ENCODE measurements at places on chromosomes 11 and 22.

GRCh38 chr11:4975436-4975835 lies 19.2 kb upstream of the OR51L1 start:
- no peak for DNase-seq

DNA sequence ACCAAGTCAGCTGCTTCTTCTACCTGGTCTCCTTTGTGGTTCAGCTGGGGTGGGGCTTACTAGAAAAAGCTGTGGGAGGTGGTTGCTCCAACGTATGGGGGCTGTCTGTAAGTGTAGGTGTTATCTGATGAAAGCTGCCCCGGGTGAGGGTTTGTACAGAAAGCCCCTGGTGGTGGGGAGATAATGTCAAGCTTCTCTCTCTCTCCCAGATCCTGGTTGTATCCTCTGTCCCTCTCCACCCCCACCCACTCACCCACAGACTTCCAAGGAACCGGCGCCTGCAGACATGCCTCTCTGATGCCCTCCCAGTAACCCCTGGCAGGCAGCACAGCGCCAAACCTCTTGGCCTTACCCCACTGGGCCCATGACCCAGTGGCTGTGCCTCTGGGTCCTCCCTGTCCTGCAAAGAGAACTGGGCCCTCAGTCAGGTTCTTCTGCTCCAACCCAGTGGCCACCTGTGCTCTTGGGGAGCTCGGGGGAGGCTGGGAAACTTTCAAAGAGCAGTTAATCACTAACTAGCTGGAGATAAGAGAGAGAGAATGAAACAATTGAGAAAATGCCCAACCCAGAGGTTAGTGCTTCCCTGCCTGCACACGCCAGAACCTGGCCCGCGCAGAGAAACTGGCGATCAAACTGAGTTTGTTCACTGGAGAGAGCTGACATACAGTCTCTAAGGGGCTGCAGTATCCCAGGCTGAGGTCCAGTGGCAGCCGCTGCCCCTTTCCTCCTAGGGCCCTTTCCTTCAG lies 20.4 kb upstream of the EHF start:
- no peak for DNase-seq

- peak; percentile 33 for DNase-seq
Measured at GRCh38 chr11:2376751-2377451, at the start of gene CD81. Gene CD81, plus strand, starts transcription at chr11:2377310. Its CDS starts 240 bp downstream, at chr11:2377550.

DNA sequence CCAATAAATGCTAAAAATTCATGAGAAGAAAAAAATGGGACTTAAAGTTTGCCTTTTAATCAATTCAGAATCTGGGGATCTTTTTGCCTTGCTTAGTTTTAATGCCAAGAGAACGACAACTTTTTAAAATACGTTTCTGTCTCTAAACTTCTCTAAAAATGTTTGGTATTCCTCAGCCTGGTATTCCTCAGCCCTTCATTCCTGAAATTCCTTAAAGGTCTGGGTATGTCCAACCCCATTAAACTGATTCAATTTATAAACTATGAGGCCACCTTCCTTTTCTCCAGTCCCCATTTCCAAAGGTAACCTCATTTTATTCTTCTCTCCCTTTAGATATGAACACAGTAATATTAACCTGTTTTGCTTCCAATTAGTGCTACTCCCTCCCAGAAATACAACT lies 16.6 kb downstream of the POLA2 start:
- DNase-seq: no peak

GRCh38 chr11:2693271-2694261 lies 6.2 kb downstream of the KCNQ1OT1 start:
- DNase-seq: no peak

GRCh38 chr22:47162865-47163264 lies 400.4 kb downstream of the TBC1D22A start:
- DNase-seq: no peak

GRCh38 chr11:106021181-106021966 lies 666 bp downstream of the MSANTD4 start:
- DNase-seq: no peak

- DNase-seq: no peak
Measured at GRCh38 chr22:38018938-38019827, 34.8 kb upstream of the SOX10 start.

DNA sequence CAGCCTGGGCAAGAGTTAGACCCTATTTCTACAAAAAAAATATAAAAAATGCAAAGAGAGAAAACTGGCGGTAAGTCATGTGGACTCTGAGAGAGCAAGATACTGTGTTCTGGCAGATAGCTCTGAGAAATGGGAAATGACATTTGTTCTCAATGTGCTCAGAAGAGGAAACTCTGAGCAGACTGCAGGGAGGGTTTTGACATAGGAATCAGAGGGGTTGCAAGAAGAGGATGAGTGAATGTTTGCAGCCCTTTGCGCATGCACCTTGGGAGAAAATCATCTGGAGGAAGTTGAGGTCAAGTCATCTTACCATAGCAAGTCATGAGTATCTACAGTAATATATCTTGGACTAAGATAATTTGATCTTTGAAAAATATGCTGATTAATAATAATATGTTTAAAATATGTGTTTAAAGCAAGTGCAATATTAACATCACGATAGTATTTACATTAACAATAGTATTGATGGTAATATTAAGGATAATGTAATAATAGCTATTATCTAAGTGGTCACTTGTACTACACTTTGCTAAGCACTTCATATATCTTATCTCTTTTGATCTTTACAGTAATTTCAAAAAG lies 2.6 kb downstream of the ACER3 start:
- DNase-seq: no peak

- DNase-seq: no peak
Measured at GRCh38 chr11:2671748-2672147, 28.0 kb downstream of the KCNQ1OT1 start.

- DNase-seq: no peak
Measured at GRCh38 chr22:50179937-50180726, 5.6 kb upstream of the TRABD start.

GRCh38 chr11:106697058-106697457 lies 321.2 kb downstream of the GUCY1A2 start:
- no peak for DNase-seq

- DNase-seq: no peak
Measured at GRCh38 chr11:35632301-35632700, 14.0 kb downstream of the FJX1 start.

GRCh38 chr11:96486890-96487611 lies 97.2 kb downstream of the JRKL start:
- no peak for DNase-seq

DNA sequence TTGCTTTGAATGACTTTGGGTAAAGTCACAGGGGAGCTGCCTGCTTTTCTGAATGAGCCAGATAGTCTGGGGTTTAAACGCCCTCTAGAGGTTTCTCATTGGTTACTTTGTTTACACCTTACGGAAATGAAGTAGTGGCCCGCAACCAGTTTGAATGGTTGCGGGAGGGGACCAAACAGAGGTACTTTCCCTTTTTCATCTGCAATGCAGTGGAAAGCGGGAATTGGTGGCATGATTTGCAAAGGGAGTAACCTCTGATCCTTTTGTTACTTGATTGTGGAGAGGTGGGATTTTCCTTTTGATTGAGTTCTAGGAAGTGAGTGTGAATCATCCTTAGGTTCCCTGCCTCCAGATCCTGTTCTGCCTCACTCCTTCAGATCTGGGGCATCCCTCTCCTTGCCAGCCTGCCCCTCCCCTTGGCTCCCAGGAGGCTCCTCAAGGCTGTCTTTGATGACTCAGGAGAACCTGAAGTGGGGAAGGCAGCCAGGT lies 15.9 kb upstream of the GLYATL1 start:
- DNase-seq: peak; percentile 6

- no peak for DNase-seq
Measured at GRCh38 chr22:48968201-48968959, 859.3 kb downstream of the BRD1 start.

DNA sequence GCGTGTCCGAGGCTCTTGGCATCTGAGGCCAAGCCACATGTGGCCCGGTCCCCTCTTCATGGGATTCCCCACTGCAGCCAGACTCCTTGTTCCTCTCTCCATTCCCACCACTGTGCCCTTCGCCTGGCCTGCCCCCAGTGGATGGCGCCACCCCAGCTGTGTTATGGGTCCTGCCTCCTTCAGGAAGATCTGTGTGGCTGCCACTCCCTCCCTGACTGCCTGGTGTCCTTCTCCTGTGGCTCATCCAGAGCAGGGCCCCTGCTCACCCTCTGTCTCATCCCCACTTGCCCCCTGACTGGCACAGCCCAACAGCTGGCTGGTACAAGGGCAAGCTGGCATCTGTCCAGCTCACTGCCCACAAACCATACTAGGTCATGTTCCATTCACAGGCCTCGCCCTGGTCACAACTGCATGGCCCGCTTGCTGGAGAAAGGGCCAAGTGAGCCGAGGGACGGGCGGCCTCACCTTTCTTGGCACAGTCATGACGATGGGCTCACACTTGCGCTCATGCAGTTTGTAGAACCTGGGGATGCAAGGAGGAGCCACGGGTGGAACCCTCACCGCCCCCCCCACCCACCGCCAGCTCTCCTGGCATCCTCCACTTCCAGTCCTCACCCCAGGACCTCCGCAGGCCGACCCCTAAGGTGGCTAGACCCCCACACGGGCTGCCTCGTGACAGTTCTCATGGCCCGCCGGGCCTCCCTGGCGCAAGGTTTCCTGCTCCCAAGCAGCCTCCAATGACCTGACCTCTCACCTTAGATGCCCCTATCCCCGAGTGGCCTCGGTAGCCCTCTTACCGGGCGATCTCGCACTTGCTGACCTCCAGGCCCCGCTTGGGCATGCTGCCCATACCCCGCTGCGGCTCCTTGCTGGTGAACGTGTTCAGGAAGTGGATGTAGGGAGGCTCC lies 2.1 kb upstream of the PTPRCAP start:
- DNase-seq: peak; percentile 47

GRCh38 chr11:18365741-18366140 lies 28.6 kb upstream of the LDHA start:
- no peak for DNase-seq

- no peak for DNase-seq
Measured at GRCh38 chr11:70713086-70713835, 314.9 kb downstream of the CTTN start.

- DNase-seq: no peak
Measured at GRCh38 chr11:71062199-71062598, 190.2 kb downstream of the SHANK2 start.

- no peak for DNase-seq
Measured at GRCh38 chr11:64692764-64693331, 30.1 kb downstream of the NRXN2 start.

GRCh38 chr11:9210922-9211320 lies 54.2 kb downstream of the DENND5A start:
- DNase-seq: no peak

DNA sequence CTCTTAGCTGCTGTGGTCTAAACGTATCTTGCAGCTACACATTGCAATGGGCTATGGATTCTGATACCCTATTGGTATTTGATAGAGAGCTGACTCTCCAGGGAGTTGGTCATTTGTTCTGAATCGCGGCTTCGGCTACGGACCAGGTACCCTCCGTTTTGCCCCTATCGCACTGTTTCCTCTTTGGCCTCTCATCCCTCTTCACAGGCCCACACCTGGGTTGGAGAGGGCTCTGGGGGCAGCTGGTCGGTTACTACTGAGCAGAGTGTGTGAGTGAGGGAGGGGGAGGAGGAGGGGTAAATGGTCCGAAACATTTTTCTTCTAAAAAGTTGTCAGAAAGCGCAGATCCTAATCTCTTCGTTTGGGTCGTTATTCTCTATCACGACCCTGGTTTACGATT lies 48.8 kb upstream of the HSD17B12 start:
- no peak for DNase-seq

- DNase-seq: no peak
Measured at GRCh38 chr22:33823552-33823951, 96.7 kb downstream of the LARGE1 start.

DNA sequence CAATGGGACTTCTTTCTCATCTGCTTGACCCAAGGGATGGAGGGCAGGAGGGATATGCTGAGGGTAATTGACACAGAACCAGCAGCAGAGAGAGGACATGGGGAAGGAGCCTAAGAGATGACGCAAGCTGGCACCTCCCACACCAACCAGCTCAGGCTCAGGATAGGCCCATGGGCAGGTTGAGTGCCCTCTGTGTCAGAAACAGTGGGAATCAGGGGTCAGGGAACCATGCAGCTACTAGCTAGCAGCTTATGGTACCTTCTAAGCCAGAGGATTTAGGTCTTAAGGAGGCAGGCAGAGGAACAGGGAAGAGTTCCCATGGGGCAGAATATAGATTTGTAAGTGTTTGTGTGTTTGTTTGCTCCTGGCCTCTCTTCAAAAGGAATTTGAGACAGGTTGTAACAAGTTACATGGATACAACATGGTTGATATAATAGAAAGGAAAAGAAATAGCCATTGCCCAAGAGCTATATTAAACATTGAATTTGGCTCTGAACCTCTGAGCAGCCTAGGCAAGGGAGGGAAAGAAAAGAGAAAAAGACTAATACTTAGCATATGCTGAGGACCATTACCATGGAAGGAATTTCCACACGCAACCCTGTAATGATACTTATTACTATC lies 39.9 kb upstream of the NAV2 start:
- DNase-seq: no peak

DNA sequence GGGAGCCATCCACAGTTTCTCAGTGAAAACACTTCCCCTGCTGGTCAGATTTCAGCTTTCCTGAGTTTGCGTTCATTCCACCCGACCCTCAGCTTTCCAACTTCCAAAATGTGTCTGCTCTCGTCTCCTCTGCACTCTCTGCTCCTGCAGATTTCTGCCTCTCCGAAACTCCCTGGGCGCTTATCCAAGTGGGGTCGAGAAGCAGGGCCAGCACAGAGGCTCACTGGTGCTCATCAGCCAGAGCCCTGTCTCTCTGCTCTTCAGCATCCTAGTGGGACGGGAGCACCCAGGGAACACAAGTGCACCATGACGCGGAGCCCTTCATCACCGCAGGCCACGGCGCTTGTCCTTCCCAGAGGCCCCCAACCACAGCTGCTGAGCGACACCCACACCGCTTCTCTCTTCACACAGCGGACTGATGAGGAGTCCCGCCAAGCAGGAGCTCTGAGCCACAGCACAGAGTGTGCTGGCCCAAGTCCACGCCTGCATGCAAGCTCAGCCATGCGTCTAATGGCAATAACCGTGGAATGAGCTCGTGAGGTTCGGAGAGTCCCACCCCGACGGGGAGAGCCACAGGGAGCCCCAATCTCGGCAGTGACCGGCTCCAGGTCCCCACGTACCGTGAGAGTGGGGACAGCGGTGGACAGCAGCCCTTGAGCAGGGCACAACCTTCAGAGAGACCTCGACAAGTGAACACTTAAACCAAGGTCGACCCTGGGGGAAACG lies 27.9 kb upstream of the MOB2 start:
- DNase-seq: no peak

DNA sequence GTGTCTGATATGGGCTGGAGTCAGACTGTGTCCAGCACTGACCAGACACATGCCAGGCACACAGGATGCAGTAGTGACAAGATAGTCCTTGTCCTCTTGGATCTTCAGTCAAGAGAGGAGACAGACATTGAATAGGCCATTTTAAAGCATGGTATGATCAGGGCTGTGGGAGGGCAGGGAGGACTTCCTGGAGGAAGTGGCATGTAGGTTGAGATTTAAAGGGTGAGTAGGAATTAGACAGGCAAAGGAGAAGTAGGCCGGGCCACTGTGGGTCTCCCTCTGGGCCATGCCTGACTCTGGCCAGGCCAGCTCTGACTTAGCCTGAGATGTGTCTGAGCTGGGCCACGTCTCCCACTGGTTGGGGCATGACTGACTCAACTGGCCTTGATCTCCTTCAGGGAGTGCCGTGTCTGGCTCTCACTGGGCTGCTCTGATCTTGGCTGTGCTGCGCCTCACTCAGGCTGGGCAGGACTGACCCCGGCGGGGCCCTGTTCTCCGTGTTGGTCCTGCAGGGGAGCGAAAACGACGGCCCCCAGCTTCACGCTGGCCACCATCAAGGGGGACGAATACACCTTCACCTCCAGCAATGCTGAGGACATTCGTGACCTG lies 71.2 kb downstream of the MYO7A start:
- DNase-seq: no peak
